ENCODE measurements at places on chromosomes 7 and 10.
A peak's percentile ranks its signal among the peaks of the same experiment; 100 is the strongest.

GRCh38 chr7:150734254-150734653 is 3.0 kb upstream of the GIMAP5 start:
- DNase-seq, result no peak

GRCh38 chr7:151247611-151248345 is 716 bp downstream of the SMARCD3 start:
- DNase-seq, result no peak

DNA sequence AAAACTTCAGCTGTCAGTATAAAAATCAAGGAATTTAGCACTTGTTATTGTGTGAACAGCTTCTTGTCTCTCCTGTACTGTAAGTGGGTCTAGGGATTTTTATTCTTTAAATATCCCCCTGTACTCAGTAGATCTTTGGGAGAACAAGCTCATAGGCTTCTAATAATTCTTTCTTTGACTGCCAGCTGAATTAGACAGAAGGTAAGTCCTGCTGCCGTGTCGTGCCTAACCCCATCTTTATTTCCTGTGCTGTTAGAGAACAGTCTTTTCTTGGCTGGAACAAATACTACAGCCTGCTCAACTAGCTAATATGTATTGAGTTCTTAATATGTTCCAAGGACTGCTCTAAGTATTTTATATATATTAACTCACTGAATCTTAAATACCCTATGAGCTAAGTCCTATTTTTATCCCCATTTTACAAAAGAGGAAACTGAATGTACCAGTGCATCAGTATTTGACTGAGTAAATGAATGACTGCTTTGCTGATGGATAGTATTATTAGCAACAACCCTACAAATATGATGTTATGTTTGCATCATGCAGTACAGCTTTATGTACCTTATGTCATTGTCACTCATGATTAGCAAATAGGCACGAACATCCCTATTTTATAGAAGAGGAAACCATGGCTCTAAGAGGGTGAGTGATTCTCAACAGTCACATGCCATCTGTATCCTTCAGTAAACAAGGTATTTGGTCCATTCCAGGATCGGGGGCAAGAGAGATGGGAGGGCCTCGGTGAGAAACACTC is 5.5 kb upstream of the DUSP5 start:
- DNase-seq, result no peak

DNA sequence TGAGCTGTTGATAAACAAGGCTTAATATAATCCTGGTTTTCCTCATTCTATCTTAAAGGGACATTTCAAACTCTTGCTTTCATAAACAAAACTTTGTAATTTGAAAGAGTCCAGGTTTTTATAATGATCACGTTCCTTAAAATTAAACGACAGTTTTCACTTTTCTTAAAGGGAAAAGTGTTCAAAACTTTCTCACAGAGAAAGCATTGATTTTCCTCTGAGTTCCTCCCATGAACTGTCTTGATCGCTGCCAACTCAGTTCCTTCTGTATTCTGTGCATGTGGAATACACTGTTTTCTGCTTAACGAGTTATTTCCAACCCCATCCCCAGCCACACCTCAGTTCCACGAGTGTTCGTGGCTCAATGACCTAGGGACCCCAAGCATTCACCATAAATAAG is 2.4 kb upstream of the C7orf33 start:
- DNase-seq, result no peak

DNA sequence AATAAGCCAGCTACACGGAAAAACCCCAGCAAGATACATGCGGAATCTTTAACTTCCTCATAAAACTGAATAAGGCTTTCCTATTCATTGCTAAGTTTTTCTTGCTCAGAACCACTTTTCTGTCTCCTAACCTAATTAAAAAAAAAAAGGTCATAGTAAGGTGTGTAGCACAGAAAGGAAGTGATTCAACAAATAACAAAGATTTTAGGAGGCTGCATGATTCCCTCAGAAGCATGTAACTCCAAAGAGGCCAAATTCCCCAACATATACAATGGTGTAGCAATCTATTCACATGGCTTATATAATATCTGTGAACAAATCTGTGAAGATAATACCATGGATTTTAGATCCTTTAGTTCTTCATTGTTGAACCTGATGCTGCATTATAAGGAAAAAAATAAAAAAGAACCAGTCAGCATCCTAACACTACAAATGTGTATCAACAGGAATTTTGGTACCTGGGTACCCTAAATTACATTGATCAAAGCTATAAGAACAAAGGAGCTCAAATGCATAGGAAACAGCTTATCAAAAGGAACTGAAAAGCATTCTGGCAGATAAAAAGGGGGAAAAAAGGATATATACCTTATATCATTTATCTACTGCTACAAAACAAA is 63.8 kb downstream of the IMMP2L start:
- no peak for DNase-seq

DNA sequence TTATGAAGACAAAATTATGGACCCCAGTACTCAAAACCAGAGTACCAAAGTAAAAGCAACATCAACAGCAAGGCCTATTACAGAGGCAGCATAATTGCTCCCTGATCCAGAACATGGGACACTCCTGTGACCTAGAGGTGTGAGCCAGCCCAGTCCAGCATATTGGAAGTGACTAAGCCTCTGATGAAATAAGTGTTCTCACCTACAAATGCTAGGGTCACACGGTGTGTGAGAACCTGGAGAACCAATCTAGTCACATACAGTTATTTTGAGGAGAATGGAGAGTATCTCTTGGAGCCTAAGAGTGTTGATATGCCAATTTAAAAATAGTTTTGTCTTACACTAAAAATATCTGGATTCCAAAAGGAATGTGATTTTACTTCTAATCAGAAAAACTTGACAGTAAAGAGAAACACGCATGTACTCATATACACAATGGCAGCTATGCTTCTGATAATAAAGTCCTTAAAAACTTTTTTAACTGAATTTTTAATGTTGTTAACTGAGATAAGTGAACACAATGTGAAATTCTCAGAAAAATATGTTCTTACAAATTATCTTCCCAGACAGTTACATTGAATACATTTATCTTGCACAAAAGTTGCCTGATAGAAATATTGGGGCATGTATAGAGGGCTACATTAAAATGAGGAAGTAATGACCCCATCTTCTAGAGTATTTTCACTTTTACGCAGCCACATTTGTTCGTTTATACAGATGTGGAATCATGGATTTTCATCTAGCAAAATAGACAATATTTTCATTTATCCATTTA is 56.8 kb upstream of the CD36 start:
- DNase-seq, result no peak

- peak; percentile 20 for DNase-seq
Measured at GRCh38 chr10:84196083-84196482, 1.7 kb downstream of the CDHR1 start.

- no peak for DNase-seq
Measured at GRCh38 chr10:52956861-52957260, 184.3 kb upstream of the MBL2 start.

GRCh38 chr10:130022511-130023299 is 58.6 kb upstream of the EBF3 start:
- DNase-seq, result no peak

GRCh38 chr10:15684768-15685167 is 35.0 kb downstream of the ITGA8 start:
- DNase-seq, result no peak

GRCh38 chr7:122182081-122182480 is 38.0 kb upstream of the AASS start:
- DNase-seq, result no peak

GRCh38 chr7:90155206-90155605 is 937 bp downstream of the STEAP1 start:
- no peak for DNase-seq

DNA sequence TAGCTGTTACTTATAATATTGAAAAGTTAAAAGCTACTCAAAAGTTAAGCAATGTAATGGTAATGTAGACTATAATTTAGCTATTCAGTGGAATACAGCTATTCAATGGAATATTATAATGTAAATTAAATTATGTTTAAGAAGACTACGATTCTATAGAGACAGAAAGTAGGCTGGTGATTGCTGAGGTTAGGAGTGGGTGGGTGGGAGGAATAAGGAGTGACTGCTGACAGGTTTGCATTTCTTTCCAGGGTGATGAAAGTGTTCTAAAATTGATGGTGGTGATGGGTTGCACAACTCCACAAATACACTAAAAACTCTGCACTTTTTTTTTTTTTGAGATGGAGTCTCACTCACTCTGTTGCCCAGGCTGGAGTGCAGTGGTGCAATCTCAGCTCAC is 21.4 kb downstream of the DENND2A start:
- DNase-seq, result no peak

DNA sequence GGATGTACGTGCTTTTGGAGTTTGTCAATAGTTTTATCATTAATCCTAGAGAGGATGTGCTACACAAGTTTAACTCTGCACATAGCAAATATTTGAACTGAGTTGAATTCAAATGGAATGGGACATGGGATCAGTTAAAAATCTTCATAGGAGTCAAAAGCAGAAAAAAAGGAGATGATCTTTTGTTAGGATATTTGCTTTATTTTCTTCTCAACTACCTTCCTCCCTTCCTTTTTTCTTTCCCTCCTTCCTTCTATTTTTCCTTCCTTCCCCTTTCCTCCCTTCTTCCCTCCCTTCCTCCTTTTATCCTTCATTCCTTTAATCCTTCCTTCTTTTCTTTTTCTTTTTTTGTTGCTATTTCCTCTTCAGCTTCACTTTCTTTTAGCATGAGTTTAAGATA is 6.6 kb downstream of the PTPRZ1 start:
- no peak for DNase-seq

DNA sequence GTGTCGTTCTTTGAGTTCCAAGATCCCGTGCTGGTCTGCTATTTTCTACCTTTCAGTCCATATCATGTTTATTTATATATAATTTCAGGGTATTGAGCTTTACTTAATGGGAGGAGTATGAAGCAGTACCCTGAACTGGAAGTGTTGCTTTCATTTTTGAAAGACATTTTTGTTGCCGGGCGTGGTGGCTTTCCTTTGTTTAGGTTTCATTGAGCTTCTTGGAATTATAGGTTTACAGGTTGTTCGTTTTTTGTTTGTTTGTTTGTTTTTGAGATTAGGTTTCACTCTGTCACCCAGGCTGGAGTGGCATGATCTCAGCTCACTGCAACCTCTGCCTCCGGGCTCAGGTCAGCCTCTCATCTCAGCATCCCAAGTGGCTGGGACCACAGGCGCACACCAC is 7.4 kb downstream of the ZNF487 start:
- no peak for DNase-seq

DNA sequence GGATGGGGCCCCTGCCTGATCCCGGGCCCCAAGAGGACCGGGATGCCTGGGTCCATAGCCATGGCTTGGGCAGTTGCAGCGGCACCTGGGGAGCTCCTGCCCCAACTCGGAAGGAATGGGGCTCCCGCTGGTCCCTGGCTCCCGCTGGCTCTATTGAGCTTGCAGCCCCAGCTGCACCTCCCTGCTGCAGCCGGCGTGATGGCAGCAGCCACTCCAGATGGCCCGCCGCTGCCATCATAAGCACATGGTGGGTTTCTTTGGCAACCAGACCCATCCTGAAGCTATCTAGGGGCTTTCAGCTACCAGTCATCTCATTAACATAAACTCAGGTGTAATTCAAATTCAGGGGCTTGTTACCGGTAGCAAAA is 11.1 kb upstream of the DNMBP start:
- no peak for DNase-seq

- DNase-seq, result no peak
Measured at GRCh38 chr10:61138708-61139591, 195.0 kb upstream of the RHOBTB1 start.

DNA sequence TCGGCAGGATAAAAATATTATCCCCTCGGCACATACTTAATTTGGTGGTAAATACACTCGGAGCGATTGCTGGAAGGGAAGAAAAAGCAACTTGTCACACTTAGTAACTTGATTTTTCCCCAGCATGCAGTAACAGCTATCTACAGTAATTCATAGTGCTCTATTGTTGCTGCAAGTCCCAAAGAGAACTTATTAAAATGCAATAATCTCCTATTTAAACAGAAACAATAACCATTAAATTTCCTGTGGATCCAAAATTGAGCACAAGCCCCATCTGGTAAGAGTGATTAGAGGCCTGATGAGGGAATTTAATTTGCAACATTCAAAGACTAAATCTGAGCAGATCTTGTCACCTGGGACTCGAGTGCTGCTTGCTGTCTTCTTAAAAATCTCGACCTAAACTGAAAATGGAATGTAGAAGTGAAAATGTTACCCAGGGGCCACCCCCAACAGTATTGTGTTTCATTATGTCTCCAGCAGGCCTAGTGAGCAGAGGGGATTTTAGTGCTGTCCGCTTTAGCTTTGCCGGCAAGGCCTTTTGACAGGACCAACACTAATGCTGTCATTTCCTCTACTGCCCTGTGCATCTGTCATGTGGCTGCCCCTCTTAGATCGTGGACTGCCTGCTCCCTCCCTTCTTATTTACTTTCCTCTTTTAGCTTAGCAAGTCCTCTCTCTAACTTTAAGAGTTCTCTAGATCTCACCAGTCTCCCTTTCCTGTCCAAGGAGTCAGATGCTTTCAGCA is 639.7 kb downstream of the AUTS2 start:
- no peak for DNase-seq

GRCh38 chr10:14712991-14713424 is 61.7 kb downstream of the FAM107B start:
- DNase-seq, result no peak

DNA sequence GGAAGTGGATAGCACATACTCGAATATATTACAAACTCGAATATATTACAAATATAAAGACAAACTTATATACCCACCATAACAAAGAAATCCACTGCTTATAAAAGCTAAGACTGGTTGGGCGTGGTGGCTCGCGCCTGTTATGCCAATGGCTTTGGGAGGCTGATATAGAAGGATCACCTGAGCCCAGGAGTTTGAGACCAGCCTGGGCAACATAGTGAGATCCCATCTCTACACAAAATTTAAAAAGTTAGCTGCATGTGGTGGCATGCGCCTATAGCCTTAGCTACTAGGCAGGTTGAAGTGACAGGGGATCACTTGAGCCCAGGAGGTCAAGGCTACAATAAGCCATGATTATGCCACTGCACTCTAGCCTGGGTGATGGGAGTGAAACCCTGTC is 20.4 kb downstream of the MCMBP start:
- no peak for DNase-seq

DNA sequence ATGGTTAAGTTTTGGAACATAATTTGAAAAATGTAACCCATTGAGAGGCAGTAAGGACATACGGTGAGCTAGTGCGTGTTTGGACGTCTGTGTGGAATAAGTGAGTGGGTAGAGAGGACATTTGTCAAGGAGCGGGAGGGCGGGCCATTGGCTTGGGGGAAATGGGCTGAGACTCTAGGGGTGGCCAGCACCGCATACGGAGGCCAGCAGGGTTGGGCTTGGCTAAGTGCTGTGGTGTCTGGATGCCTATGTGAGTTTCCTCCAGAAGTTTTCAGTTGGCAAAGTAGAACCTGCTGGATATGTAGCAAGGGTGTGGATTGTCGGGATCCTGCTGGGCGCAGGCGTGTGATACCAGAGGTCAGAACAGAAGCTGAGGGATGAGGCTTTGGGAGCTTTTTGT is 103.0 kb downstream of the TCF7L2 start:
- no peak for DNase-seq
